HT-29 (cell line): ENCODE measurements at places on chromosomes 16 and 17. TPM values are rescaled to one million over a fixed set of nuclear protein-coding genes. Genes with fewer than 3 reads are reported as not detected.

LAT gene
- total RNA-seq = 14.8 and 22.7 TPM in 2 replicates

RNF112 gene
- total RNA-seq = not detected in 2 replicates

OR1E2 gene
- not detected in 2 replicates for total RNA-seq

DHRS13 gene
- 15.2 and 17.6 TPM in 2 replicates for total RNA-seq

GRCh38 chr16:72203401-72203800 lies 31.4 kb upstream of the PMFBP1 start:
- DNase-seq = no peak

DNA sequence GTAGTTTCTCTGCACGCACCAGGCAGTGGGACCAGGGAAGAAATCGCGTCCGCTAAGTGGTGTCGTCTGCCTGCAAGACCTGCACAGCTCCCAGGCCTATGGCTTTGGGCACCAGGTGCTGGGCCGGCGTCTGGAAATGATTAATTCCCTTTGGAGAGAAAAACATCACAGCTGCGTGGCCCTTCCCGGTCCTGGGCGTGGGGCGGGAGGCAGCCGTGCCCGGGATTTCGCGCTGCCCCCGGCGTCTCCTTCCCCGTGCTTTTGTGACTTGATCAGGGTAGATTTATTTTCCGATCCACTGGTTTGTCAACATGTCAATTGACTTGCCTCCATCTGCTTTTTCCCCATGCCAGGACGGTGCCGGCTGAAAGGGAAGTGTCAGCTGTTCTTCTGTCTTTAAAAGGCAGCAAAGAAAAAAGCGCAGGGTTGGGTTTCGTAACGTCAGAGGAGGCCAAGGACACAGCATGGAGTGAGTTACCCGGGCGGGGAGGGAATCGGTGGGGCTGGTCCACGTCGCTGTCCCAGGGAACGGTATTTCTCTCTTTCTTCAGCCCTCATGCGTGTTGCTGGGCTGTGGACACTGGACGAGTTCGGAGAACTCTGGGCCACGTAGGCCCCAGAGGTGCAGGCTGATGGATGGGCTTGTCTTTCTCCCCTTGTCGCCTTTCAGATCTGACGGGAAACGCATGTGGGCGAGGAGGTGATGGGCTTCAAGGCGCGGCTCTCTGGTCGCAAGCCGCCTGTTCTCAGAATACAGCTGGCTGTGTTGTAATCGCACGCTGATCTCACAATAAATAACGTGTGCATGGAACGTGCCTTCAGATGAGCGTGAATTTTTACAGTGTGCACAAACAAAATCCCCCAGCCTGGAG lies 188.1 kb upstream of the ZNF469 start:
- DNase-seq = no peak
